Activated T-cell treated with anti-CD3 and anti-CD28 coated beads, Interleukin-2, amount 50 U/mL, for 72 hours (primary cell): ENCODE measurements at places on chromosomes 1 and 21.

- no peak for DNase-seq
These were observed 115.7 kb downstream of the MATN1 start for GRCh38 chr1:30607723-30608122.

DNA sequence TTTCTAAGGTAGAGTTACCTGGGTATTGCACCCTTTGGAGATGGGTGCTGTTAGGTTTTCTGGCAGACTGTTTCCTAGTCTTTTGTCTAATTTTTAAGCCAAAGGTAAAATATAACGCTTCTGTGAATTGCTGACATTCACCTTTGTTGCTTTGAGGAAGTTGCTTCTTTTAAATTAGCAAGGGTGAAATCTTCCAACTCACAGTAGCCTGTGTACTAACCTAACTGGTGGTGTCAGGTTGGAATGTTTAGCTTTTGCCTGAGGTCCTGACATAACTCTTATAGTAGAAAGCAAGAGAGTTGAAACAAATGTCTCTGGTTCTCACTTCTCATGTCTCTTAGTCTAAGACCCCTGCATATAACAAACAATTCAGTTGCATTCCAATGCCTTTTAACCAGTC is 61.1 kb upstream of the LPGAT1 start:
- DNase-seq: no peak

DNA sequence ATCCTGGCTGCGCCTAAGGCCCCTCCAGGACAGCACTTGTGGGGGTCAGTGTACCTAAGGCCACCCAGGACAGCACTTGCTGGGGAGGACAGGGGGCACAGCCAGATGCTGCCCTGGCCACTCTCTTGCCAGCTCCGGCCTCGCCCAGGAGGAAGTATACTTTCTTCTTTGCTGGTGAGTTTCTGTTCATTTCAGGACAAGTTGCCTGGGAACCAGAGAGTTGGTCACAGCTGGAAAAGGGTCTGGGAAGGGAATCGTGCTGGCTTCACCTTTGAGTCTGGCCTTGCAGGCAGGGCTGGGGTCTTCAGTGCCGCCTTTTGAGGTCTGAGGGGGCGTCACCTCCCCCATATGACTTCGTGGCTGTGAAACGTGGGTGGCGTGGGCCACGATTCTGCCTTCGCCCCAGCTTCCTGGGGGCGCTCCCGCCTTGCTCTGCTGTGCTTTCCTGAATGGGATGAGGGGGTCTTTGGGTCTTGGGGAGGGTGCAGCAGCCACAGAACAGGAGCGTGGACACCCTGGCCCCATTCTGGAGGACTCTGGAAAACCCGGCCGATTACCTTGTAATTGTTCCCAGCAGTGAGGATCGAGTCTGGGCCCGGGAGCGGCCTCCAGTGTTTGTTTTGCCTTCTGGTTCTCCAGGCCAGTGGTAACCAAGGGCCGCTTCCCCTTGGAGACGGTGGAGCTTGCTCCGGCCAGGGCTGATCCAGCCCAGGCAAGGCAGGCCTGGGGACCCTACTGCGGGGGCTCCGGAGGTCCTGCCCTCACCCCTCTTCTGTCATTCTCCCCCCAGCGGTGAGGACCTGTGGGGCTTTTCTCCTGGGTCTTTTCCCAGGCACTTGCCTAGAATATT is 45.9 kb downstream of the SPSB1 start:
- no peak for DNase-seq

- no peak for DNase-seq
These were observed 383.0 kb upstream of the VAMP3 start for GRCh38 chr1:7388141-7388487.

DNA sequence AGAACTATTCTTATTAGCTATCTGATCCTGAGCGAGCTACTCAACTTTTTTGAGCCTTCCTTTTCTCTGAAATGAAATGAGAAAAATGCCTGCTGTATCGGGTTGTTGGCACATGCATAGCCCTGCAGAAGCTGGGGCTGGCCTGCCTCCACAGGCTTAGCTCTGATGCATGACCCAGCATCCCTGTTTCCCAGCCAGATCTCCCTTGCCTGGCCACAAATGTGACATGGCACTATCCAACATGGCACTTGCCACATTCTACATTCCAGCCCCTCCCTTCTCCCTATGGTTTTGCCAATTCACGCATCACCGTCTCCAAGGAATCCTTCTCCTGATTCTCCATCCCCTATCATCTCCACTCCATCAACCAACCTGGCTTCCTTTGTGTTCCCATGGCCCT is 13.8 kb downstream of the RNU5D-1 start:
- DNase-seq: no peak

DNA sequence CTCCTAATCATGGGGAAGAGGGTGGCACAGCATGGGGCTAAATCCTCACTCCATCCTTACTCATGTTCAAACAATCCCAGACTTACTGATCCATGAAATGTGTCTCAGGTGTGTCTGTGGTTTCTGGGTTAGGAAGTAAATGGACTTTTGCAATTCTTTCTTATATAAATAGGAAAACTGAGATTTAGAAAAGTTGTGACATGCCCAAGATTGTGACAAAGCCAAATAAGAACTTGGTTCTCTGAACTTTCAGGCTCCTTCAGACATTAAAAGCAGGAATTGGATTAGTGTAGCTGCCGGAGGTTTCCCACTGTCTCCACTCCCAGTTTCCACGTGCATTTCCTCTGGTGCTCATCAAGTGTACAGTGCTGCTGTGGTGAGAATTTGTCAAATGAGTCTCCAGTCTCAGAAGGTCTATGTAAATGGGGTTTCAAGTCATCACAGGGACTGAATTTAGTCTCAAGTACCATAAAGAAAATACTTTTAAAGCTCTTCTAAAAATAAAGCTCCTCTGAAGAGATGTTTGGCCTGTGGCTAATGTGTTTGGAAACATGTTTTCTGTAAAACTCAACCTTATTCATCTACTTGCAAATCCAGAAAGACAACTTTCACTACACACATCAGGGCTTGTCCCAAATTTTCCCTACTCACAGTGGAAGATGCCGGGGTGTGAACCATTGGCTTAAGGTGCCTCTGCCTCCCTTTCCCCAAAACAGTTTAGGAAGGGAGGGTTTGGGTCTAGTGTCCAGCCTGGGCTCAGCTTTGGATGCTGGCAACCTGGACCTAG is 115.2 kb downstream of the NGF start:
- DNase-seq: no peak

DNA sequence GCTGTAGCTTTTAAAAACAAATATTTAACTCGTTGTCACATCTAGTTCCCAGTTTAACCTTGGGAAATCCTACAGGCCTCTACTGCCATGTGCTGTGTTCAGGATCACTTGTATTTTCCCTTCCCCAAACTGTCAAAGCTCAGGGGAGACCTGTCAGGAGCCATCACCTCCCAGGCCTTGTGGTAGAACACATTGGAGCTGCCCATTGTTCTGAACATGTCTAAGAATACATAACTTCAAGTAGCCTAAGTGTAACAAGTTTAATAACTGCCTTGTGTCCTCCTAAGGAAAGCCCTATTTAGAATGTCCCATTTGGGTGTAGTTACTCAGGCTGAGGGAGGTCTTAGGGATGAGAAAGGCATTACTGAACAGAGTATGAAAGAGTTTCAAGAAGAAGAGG is 28.6 kb upstream of the PIGC start:
- DNase-seq: no peak

- no peak for DNase-seq
These were observed 2.0 kb downstream of the RNF207 start for GRCh38 chr1:6207921-6208320.

GRCh38 chr1:233293556-233294446 is 1.7 kb downstream of the PCNX2 start:
- no peak for DNase-seq

- DNase-seq: no peak
These were observed 36.4 kb downstream of the ELK4 start for GRCh38 chr1:205595435-205595834.

- no peak for DNase-seq
These were observed 407.1 kb downstream of the LMO4 start for GRCh38 chr1:87735750-87736149.

- DNase-seq: peak; percentile 79
These were observed at the start of gene TRIM46 for GRCh38 chr1:155173478-155174323. Gene TRIM46, plus strand, starts transcription at chr1:155173849. Its CDS starts 118 bp downstream, at chr1:155173967.

DNA sequence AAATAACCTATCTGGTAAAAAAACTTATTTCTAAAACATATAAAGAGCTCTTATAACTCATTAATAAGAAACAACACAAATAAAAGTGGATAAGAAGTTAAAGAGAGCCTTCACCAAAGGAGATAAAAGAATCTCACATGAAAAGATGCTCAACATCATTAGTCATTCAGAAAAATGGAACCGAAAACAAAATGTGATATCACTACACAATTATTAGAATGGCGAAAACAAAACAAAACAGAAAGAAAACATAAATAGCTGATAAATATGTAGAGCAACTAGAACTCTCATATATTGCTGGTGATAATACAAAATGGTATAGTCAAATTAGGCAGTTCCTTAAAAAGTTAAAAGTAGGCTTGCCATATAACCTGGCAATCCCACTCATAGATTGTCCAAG is 1109.3 kb downstream of the PLA2G4A start:
- no peak for DNase-seq

- no peak for DNase-seq
These were observed 158.5 kb downstream of the KCNJ6 start for GRCh38 chr21:37757606-37758376.

DNA sequence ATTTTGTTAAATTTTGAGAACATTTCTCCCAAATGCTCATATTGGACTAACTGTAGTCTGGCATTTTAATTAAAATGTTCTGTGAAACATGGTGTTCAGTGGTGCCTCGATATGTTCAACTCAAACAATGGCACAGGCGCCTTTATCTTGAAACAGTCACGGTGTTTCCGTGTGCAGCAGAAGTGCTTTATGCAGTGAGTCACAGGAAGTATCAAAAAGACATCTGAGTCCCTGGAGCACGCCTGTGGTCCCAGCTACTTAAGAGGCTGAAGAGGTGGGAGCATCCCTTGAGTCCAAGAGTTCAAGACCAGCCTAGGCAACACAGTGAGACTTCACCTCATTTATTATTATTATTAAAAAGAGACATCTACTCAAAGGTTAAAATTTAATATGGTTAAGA is 52.2 kb downstream of the GREM2 start:
- no peak for DNase-seq

DNA sequence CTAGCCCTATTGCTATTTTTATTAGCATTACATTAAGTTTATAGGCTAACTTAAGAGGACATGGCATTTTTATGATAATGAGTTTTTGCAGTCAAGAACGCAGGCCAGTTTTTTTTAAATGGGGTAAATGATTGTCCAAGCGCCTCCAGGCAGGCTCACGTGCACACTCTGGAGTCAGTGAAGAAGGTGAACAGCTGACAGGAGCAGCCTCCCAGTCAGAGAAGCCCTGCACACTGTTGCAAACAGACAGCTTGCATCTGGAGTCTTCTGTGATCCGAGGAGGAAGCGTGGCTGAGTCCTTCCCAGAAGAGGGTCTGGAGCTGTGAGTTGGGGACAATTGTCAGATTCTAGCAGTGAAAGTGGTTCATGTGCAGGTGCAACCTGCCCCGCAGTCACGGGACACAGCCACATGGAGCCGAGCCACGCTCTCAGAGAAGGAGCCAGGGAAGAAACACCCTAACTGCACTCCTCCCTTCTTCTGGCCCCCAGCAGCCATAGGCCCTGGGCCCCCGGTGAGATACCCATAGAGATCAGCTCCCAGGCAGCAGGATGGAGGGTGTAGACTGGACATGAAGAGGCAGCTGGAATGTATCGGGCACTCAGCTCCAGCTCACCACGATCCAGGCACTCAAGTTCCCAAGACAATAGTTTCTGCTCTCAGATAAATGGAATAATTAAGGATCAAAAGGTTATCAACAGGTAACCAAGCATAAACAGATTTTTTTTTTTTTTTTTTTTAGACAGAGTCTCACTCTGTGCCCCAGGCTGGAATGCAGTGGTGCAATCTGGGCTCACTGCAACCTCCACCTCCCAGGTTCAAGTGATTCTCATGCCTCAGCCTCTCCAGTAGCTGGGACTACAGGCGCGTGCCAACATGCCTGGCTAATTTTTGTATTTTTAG is 26.4 kb downstream of the CAPN2 start:
- no peak for DNase-seq

GRCh38 chr1:10910681-10911489 is 101.6 kb upstream of the TARDBP start:
- no peak for DNase-seq

DNA sequence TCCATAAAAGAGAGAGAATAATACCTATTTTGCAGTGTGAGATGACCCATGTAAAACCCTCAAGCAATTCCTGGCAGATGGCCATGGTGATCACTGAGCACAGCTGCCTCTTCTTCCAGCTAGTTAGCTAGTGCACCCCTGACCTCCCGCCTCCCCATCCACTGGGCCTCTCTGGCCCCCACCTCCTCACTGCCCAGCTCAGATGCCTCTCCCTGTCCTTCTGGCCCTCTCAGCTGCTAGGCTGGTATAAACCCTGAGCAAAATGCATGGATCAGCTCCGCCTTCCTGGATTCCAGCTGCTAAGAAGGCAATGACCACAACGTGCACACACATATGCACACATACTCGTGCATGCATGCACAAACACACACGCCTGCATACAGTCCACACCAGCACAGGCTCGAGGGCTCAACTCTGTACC is 117.2 kb downstream of the DMRTB1 start:
- DNase-seq: no peak

GRCh38 chr21:27070861-27071670 is 104.2 kb upstream of the ADAMTS5 start:
- DNase-seq: no peak

DNA sequence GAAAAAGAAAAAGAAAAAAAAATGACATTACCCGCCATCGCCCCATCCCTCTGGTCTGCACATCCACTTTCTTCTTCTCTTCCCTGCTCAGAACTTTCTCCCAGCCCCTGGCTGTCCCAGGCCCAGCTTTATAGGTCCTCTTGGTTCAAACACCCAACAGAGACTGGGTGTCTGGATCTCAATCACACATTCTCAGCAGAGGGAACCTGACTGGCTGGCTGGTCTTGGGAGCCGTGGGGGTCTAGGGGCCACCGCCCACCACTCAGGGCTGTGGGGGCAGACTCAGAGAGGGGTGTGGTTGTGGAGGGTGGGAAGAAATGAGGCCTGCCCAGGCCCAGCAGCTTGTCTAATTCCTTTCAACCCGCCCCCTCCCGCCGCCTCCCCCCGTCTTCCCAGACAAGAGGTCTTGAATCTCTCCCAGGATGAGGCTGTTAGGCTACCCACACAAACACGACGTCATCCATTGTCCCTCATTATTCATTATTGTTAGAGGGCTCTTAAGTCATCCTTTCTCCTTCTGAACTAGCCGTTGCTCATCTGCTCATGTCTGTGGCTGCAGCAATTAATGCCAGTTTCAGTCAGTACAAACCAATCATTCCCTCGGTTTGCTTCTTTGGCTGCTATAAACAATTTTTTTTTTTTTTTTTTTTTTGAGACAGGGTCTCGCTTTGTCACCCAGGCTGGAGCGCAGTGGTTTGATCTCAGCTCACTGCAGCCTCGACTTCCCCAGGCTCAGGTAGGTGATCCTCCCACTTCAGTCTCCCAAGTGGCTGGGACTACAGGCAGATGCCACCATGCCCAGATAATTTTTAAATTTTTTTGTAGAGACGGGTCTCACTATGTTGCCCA is 40.6 kb upstream of the CLIC4 start:
- no peak for DNase-seq

DNA sequence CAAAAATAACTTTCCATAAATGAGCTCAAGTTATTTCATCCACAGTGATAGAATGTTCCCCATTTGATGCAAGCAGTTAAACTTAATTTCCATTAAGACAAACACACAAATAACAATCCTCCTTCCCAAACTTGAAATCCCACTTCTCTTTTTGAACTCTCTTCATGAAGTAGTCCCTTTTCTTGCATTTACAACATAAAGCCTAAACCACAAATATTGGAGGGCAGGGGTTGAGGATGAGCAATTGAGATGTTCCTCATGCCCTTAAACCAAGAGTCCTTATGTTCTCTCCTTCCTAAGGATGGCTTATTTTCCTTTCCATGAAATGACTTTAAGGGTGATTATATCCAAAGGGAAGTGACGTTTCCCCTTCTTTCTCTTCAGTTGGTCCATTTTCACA is 228.8 kb downstream of the DISC1 start:
- DNase-seq: no peak
